ENCODE measurements at places on chromosomes 3 and 15.
A peak's percentile ranks its signal among the peaks of the same experiment; 100 is the strongest.

DNA sequence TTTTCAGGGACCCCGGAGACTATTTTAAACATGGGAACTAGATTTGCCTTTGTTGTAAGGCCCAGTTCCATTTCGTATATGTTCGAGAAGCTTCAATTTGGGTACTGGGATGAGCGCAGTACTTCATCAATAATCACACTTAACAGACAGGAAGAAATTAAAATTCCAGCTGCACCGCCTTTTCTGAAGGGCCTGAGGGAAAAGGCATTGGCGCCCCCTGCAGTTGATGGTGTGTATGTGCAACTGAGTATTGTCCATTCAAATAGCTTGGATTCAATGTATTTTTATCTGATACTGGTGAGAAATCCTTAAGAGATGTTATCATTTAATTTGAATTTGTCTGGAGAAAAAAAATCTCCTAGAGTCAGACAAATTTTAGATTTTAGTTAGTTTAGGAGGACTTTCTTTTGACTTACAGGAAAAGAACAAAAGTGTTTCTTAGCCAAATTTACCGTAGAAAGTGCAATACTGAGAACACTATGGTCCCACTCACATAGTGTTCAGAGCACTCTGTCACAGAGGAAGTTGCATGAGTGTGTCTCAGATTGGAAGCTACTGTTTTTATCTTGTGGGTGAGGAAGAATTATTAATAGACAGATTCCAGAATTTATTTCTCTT is 5.4 kb upstream of the ALDH1A2 start:
- no peak for DNase-seq

GRCh38 chr3:111051354-111051753 is 20.3 kb upstream of the NECTIN3 start:
- DNase-seq, result no peak

DNA sequence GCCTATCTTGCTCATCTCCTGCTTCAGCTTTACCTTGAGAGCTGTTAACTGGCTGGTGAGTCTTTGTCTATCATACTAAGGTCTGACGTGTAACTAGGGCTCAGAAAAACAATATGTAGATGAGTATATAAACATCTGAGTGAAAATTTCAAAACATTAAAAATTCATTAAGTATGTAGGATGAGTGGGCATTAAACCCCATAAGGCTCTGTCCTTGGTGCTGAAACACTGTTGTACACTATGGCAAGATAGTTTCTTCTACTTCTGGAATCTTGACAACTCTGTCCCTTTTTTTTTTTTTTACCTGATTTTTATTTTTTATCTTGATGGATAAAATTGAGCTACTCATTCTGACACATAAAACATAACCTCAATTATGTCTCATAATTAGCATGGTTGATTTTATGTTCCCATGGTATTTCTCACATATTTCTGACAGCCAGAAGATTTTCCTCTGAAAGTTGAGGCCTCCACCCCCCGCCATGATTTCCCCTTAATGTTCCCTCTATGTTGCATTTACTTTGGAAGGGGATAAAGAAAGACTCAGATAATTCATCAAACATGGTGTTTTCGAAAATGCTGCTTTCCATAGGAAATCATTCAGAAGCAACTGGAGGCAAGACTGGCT is 54.3 kb downstream of the DGKG start:
- DNase-seq, result no peak

- DNase-seq, result no peak
These were observed 30.5 kb upstream of the LIPC start for GRCh38 chr15:58401276-58401675.

GRCh38 chr3:44989636-44990373 is 13.8 kb downstream of the EXOSC7 start:
- DNase-seq, result no peak

- no peak for DNase-seq
These were observed 8.5 kb downstream of the ANPEP start for GRCh38 chr15:89806210-89806558.

GRCh38 chr15:66620341-66620740 is 54.5 kb upstream of the LCTL start:
- no peak for DNase-seq

DNA sequence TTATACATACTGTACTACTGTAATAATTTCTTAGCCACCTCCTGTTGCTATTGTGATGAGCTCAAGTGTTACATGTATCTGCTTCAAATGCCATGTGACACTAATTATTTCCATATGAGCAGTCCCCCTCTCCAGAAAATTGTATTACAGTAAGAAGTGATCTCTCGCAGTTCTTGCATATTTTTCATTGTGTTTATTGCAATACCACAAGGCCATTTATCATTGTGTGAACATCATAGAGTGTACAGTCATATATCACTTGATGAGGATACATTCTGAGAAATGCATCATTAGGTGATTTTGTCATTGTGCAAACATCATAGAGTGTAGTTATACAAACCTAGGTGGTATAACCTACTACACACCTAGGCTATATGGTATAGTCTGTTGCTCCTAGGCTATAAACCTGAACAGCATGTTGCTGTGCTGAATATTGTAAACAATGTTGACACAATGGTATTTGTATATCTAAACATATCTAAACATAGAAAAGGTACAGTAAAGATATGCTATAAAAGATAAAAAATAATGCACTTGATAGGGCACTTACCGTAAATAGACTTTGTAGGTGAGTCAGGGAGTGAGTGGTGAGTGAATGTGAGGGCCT is 189.6 kb upstream of the MLF1 start:
- DNase-seq, result no peak

DNA sequence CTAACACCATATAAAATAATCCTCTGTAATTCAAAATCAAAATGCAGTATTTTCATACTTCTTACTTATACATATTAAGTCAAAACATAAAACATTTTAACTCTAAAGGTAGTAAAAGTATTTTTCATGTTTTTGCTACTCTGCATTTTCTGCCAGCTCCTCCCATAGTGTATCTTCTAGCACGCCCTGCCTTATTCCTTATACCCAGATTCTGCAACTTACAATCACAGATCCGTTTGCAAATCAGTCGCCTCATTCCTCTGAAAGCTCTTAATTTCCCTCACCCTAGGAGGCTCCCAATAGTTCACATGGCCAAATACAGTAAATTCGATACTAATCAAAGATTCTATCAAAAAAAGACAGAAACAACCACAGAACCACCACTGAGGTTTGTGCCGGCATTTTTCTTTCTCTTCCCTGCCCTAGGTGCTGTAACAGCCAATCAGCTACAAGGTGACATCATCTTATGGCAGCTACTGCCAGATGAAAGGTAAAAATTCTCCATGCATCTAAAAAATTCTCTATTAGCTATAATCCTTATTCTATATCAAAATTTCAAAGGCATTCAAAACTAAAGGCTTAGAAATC is 72.9 kb downstream of the CLASP2 start:
- DNase-seq, result no peak

DNA sequence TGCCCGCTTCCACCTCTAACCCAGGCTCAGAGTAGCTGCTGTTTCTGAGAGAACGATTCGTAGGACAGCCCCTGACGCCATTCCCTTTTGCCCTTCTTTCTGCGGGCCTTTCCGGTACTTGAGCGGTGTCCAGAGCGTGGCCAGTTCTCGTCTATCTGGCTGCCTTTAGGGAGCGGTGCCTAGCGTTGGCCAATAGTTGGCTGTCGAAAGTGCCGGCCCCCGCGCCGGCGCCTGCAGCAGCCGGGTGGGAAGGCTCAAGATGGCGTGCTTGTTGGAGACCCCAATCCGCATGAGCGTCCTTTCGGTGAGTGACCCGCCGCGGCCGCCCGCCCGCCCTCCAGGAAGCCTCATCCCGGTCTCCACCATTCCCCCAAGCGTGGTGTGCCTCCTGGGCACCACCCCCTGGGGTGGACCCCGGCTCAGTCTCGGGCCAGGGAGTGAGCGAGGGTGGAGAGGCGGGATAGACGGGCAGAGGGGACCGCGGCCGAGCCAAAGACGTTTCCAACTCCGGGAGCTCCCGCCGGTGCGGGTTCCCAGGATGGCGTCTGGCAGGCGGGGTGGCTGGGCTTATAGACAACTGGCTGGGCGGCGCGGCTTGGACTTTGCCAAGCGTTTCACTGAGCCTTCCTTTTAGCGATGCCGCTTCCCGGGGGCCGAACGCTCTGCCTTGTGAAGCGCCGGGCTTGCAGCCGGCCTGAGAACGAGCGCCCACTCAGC is at the start of gene ARMC8:
TSS of gene ARMC8 (plus strand) at position 6 of the 717 bp plus-strand sequence. CDS start at position 260, 254 bp downstream.
- peak; percentile 15 for DNase-seq

GRCh38 chr3:187833799-187834578 is 88.7 kb upstream of the BCL6 start:
- no peak for DNase-seq
